ENCODE measurements at places on chromosomes 4 and X. TPM values are rescaled to one million over a fixed set of nuclear protein-coding genes. Genes with fewer than 3 reads are reported as not detected.

Gene RPS6KA6
- total RNA-seq, result 2.6 TPM

Gene PCYT1B
- total RNA-seq, result 1.1 TPM

Gene ZRSR2
- 0.78 TPM for total RNA-seq

Gene ASB11
- not detected for total RNA-seq

Gene GALNTL6
- not detected for total RNA-seq

Gene GLRB
- 5.8 TPM for total RNA-seq

Gene RAI2
- 0.78 TPM for total RNA-seq

Gene ANAPC10
- total RNA-seq, result 30.4 TPM

Gene ELMOD2
- 17.3 TPM for total RNA-seq

Gene FAT4
- total RNA-seq, result 7.5 TPM

Gene TIGD4
- 0.24 TPM for total RNA-seq

Gene TRIM61
- total RNA-seq, result 2.5 TPM

Gene TRIM60
- not detected for total RNA-seq

Gene CDKL5
- total RNA-seq, result 1.8 TPM

Gene UCP1
- total RNA-seq, result not detected

Gene H2AZ1
- total RNA-seq, result 408 TPM

Gene EVC2
- total RNA-seq, result 11.7 TPM

Gene SSX2B
- not detected for total RNA-seq
